ENCODE measurements at places on chromosomes 16 and 17.
A peak's percentile ranks its signal among the peaks of the same experiment; 100 is the strongest.

- DNase-seq, result no peak
Measured at GRCh38 chr16:29705030-29705429, 26.1 kb downstream of the QPRT start.

DNA sequence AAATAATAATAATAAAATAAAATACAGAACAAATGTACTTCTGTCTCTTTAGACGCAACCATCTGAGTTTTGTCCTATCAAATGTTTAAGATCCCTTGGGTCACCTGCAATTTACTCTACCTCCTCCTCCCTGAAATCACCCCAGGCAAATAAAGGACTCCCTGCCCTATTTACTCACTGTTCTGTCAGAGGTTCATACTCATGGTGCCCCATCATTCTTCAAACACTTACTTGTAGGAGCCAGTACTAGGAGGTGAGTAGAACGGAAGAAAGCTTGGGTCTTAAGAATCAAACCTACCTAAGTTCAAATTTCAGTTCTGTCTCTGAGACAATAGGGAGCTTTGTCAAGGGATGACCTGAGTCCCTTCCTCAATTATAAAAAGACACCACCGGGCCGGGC lies 3.8 kb downstream of the TBC1D10B start:
- no peak for DNase-seq

DNA sequence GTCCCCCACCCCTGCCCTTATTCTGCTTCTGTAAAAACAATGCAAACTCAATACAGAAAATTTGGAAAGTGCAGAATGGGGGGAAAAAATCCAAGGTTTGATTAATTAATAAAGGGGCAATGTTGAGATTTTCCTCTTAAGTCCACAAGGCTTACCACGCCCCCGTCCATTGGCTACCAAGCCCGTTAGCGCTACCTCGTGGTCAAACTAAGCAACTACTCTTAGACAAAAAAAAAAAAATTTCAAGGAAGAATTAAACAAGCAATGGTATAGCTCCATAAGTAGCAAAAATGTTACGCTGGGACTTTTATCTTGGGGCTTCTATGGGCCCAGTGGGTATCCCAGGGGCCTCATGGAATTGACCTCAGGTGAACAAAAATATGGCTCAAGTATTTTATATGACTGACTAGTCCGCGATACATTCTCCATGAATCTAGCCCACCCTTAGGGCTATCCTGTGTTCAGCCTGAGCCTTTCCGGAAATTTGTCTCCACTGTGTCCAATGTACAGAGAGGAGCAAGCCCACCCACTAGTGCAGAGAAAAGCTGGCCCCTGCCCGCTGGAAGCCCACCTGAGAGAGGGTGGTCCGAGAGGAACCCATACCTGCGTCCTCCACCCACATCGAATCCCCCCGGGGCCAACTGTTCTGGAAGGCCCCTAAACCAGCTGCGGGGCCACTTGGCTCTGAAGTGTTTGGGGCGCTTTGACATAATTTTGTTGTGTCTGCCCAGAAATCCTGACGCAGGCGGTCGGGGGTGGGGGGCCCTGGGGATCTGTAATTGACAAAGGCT lies 19.1 kb upstream of the TEX2 start:
- peak; percentile 41 for DNase-seq

DNA sequence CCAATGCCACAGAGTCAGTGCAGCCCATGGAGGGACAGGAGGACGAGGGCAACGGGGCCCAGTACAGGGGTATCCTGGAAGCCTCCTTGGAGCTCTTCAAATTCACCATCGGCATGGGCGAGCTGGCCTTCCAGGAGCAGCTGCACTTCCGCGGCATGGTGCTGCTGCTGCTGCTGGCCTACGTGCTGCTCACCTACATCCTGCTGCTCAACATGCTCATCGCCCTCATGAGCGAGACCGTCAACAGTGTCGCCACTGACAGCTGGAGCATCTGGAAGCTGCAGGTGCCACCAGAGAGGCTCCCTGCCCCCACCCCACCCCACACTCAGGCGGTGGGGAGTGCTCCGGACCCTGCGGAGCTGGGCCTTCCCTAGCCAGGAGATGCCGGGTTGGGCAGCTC lies 16.6 kb downstream of the TRPV2 start:
- no peak for DNase-seq

- DNase-seq, result no peak
Measured at GRCh38 chr16:57016301-57016700, 26.9 kb downstream of the NLRC5 start.

- DNase-seq, result no peak
Measured at GRCh38 chr16:19678804-19679203, 39.2 kb downstream of the KNOP1 start.

DNA sequence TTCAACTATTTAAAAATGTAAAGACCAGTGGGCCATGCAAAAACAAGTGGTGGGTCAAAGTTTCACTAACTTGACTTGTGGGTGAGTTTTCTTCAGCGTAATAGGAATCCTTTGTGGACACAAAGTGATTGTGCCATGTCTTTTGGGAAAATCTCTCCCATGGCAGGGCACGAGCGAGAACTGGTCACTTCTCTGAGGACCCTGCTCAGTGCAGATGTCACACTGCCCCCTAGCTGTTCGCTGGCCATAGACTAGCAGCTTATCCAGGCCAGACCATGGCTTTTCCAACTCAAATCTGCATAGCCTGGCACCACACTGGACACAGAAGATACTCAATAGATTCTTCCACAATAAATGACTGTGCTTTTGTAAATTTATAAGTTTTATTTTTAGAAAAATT lies 306.0 kb upstream of the CCL2 start:
- DNase-seq, result no peak

GRCh38 chr16:11986521-11987057 lies 10.1 kb downstream of the SNX29 start:
- no peak for DNase-seq

DNA sequence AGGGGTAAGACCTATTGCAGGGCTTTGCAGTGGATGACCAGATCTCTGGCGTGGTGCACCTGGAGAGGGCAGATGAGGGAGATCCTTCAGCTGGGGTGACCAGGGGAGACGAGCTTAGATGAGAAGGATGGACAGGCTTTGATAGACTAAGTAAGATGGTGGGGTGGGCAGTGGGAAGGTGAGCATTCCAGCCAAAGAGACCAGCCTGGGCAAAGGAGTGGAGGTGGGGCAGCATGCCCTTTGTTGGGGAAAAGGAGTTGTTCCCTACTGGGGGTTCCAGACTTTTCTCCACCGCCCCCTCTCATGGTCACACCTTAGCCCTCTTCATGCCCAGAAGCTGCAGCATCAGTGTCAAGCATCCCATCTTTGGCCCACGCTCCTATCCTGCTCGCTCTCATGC lies 27.6 kb downstream of the ANKRD40 start:
- no peak for DNase-seq

- peak; percentile 47 for DNase-seq
Measured at GRCh38 chr17:1298606-1299005, 19.1 kb downstream of the TRARG1 start.

DNA sequence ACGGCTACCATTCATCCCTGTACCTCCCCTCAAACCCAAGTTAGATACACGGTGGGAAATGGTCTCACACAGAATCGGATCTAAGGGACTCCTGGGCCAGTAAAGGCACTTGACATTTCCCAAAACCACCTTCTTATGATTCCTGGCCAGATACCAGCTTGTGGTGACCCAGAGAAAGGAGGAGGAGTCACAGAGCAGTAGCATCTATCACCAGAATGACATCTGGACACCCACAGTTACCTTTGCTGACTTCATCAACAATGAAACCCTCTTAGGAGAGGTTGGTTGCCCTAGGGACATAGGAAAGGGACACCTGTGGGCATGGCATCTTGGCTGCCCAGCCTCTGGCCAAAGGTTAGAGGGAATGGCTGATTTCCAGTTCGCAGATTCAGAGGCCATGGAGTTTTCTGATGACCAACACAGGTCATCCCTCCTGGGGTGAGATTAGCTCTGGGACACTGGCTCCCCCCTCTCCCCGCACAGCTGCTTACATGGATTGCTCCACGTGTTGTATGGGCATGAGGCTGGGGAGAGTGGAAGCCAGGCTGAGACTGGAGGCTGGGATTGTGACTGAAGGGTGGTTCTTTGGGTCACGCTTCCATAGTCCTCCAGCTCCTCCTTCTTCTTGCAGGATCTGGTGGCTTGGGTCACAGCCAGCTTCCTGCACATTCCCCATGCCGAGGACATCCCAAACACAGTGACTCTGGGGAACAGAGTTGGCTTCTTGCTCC lies 1.4 kb upstream of the AOC3 start:
- no peak for DNase-seq

DNA sequence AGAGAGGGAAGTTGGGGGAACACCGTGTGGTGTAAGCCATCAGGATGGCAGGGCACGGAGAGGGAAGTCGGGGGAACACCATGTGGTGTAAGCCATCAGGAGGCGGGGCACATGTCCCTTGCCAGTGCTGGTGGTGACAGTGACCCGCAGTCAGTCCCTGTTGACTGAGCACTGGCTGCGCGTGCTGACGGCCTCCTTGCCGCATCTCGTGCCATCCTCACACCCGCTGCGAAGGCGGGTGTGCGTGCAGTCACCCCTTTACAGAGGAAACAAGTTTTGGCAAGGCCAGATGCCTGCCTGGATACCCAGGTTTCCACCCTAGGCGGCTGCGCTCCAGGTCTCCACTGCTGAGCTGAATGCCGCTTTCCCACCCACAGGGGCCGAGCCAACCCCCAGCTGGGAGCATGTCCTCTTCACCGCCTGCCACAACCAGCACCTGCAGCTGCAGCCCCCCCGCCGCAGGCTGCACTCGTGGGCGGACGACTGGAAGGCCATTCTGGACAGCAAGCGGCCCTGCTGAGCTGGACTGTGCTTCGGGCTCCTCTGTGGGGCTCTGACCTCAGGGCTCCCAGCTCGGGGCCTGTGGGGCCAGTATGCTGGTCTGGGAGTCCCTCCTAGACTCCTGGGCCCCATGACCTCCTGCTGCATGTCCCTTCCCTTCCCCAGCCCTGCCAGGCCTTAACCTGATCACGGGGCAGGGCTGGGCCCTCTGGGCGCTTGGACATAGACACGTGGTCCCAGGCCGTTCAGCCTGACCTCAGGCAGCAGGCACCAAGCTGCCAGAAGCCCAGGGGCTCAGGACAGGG lies 43.5 kb downstream of the NT5M start:
- no peak for DNase-seq

DNA sequence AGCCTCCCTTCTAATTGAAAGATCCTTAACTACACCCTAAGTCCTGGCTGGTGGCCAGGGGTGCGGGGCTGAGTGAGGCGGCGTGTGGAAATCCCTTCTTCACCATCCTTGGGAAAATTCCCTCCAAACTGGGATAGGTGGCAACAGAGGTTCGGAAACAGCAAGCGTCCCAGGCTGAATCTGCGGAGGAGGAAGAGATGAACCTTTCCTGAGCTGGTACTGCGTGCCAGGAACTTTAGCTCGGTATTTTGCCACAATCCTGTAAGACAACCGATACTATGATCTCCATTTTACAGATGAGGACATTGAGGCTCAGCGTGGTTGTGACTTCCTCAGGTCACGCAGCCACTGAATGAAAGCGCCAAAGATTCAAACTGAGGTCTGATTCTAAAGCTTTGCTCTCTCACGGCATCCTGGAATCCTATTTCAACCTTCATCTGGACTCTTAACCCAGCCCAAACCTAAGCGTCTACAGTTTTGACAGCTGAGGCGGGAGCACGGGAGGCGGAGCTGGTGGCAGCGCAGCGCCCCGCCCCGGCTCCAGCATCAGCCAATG lies 583 bp upstream of the CYLD start:
- no peak for DNase-seq

- DNase-seq, result no peak
Measured at GRCh38 chr16:8814095-8814806, 16.6 kb downstream of the PMM2 start.

GRCh38 chr16:17801068-17801467 lies 330.3 kb upstream of the XYLT1 start:
- DNase-seq, result no peak

- DNase-seq, result no peak
Measured at GRCh38 chr17:77382356-77382911, 241.7 kb downstream of the SEC14L1 start.

DNA sequence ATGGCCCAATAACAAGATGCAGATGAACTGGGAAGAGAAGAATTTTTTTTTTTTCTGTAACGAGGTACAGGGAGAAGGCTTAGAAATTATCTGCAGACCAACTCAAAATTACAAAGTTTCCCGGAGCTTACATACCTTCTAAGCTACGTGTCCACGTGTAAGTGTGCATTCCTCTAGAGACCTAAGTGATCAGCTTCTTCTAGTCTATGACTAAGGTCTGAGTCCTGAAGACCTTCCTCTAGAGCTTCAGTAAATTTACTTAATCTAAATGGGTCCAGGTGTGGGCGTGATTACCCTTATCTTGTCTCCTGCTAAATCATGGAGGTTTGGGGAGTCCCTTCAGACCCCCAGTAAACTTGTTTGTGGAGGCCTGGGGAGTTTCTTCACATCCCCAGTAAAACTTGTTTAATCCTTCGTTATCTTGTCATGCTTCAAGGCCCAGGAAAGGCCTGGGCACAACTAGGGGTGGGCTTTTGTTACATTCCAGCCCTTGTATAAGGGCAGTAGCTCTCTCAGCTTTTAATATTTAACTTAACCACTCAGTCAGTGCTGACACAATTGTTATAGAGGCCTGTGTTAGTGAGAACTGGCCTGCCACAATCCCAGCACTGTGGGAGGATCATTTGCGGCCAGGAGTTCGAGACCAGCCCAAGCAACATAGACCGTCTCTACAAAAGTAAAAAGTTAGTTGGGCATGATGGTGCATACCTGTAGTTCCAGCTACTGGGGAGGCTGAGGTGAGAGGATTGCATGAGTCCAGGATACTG lies 342.3 kb downstream of the SNX29 start:
- DNase-seq, result no peak

DNA sequence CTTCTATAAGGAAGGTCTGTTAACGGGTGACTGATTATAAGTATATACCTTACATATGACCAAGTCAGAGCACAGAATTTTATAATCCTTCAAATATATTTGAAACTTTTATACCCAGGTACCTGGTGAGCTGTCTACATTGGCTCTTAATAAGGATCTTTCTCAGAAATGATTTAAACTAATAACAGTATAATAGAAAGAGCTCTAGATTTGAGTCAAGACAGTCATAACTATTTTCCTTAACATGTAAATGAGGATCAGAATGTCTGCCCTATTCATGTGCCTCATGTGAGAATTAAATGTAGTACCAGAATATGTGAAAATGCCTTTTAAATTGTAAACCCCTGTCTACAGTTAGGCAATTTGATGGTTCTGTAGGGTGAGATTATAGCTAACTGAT lies 14.5 kb downstream of the CBFB start:
- DNase-seq, result no peak

- DNase-seq, result no peak
Measured at GRCh38 chr17:77606146-77606864, 352.2 kb upstream of the TNRC6C start.

GRCh38 chr16:89002851-89003830 lies 26.1 kb upstream of the CBFA2T3 start:
- no peak for DNase-seq

GRCh38 chr17:79917902-79918484 lies 78.8 kb upstream of the CBX4 start:
- DNase-seq, result no peak

DNA sequence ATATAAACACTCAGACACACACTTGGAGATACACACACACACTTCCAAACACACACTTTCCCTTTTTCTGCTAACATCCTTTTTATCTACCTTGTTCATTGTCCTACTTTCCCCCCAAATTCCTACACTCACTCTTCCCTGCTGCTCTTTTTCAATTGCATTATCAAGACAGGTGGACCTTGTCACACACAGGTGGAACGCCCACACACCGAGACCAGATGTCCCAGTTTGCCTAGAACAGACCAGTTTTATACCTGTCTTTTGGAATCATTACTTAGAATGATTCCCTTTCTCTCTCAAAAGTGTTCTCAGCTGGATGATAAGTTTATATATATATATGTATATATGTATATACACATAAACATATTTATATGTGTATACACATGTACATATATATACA lies 50.7 kb upstream of the ARHGAP44 start:
- no peak for DNase-seq

GRCh38 chr17:31629696-31630470 lies 229.2 kb downstream of the COPRS start:
- DNase-seq, result no peak

Data from PC-9 (cell line).